Activated CD8-positive, alpha-beta T cell treated with anti-CD3 and anti-CD28 coated beads for 36 hours (primary cell): ENCODE measurements at places on chromosomes 3 and 15.
A peak's percentile ranks its signal among the peaks of the same experiment; 100 is the strongest.

DNA sequence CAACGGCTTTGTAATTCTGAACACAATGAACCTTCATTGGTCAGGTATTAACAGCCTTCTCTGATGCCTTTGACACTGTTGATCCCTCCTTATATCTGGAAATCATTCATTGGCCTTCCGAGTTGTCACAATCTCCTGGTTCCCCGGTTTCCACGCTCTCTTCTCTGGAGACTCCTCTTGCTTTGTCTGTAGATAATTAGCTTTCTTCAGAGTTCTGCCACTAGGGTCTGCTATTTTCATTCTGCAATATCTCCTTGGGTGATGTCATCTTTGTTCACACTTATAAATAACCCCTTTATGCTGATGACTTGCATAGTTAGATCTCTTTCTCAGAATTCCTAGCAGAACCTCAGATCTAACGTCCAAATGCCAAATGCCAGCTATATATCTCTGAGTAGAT, 583.8 kb upstream of the ZNF717 start:
- no peak for DNase-seq

DNA sequence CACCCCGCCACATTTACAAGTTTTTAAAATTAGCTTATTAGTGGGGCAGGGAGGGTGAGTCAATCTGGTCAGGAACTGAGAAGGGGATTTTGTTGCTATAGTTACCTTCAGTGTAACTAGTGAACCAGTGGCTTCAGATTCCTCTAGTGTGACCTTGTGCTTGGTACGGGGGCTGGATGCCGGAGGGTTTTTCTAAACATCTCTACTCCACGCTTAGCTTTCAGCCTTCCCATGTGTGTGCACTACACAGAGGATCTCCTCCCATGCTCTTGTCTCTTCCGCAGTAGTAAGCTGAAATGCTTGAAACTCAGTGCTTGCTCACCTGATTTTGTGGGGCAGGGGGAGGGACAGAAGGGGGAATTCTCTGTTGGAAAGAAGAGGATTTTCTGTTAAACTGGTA, 67.9 kb upstream of the AKAP13 start:
- peak; percentile 44 for DNase-seq

DNA sequence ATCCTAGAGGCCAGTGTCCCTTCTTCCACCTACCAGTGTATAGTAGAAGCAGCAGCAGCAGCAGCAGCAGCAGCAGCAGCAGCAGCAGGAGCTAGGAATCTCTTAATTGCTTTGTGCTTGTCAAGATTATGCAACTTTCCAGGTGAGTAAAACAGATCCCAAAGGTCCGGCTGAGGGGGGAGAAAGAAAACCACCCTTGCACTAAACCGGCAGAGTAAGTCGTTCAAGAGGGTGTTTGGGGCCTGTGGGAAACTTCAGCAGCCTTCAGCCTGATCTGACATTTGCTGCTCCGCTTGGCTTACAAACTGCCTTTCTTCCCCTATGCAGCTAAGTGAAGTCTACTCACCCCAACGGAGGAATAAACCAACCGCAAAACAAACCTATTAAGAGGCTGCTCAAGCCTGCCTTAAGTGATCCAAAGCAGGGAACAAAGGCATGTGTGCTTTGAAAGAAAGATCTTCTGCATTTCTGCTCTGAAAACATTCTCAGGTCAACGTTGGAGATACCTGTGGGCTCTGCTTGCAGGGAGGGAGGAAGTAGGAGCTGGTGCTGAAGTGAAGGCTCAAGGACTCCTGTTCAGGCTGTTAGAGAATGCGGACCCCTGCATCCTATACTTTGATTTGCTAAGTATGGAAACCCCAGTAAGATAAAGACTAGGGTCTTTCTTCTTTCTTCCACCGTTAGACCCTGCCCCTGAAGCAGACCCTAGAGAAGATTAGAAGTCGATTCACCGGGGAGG, 35.7 kb upstream of the DLG1 start:
- DNase-seq: no peak

GRCh38 chr3:61407397-61407796, 154.0 kb upstream of the PTPRG start:
- DNase-seq: no peak

GRCh38 chr15:39127925-39128617, 452.8 kb upstream of the THBS1 start:
- DNase-seq: peak; percentile 26

GRCh38 chr3:57158813-57159738, 6.1 kb downstream of the IL17RD start:
- DNase-seq: peak; percentile 38
